ENCODE measurements at places on chromosomes 16 and 17.

GRCh38 chr16:72853575-72854266 is 194.2 kb downstream of the ZFHX3 start:
- DNase-seq, result no peak

- DNase-seq, result no peak
Observed at GRCh38 chr17:32503251-32504165, 16.7 kb downstream of the CDK5R1 start.

DNA sequence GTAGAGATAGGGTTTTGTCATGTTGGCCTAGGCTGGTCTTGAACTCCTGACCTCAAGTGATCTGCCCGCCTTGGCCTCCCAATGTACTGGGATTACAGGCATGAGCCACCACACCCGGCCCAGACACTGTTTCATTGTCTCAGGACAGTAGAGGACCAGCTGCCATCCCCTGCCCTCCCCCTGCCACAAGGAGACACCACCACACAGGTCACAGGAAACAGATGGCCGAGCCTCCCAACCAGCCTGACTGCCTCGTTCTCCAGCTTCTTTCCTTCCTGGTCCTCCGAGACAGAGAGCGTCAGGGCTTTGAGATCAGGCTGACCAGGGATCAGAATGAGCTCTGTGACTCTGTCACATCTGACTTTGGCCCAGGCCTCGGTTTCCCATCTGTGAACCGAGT is 20.8 kb upstream of the RNPS1 start:
- no peak for DNase-seq

DNA sequence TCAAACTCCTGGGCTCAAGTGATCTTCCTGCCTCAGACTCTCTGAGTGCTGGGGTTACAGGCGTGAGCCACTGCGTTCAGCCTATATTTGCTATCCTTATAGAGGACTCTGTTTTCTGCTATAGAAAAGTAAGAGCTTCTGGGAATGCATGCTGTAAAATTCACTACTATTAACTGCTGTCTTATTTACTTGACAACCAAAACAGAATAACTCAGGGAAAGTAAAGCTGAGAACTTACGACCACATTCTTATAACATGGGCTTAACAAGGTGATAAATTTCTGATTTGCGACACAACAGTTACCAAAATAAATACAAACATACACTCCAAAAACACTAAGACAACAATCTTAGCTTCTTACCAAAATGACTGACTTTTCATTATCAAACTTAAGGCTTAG is 23.9 kb downstream of the APPBP2 start:
- no peak for DNase-seq

All from stimulated activated CD4-positive, alpha-beta T cell treated with anti-CD3 and anti-CD28 coated beads, Interleukin-1b, Interleukin-23, amount 100 ng/mL, for 1 hour (primary cell).